ENCODE measurements at places on chromosomes 4 and X.

GRCh38 chrX:130109429-130110378 is 593 bp downstream of the ELF4 start:
- no peak for DNase-seq

- DNase-seq = no peak
Observed at GRCh38 chrX:3378156-3378555, 31.7 kb upstream of the MXRA5 start.

DNA sequence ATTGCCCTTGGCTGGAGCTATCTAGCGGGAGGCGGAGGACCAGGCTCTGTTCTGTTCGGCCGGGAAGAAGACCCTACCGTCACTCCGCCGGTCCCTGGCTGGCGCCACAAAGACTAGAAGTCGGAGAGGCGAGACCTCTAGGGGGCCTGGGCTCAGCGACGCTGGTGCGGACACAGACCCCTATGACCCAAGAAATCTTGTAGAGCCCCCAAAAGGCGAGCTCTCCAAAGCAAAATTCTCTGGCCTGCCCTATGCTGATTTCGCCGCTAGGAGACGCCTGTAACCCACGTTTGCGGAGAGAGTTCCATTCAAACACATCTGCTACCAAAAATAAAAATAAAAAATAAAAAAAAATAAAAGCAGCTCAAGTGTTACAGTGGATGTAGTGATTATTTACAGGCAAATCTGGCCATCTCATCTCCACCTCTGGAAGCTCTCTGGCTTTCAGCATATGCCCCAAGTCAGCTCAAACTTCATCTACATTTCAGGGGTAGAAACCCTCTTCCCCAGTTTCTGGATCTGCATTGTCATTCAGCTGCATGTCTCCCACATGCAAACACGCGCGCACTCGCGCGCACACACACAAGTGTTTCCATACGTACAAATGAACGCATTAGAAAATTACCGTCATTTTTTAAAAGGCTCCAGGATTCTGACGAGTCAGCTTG is 2.4 kb upstream of the PCDH10 start:
- DNase-seq = peak; percentile 92

DNA sequence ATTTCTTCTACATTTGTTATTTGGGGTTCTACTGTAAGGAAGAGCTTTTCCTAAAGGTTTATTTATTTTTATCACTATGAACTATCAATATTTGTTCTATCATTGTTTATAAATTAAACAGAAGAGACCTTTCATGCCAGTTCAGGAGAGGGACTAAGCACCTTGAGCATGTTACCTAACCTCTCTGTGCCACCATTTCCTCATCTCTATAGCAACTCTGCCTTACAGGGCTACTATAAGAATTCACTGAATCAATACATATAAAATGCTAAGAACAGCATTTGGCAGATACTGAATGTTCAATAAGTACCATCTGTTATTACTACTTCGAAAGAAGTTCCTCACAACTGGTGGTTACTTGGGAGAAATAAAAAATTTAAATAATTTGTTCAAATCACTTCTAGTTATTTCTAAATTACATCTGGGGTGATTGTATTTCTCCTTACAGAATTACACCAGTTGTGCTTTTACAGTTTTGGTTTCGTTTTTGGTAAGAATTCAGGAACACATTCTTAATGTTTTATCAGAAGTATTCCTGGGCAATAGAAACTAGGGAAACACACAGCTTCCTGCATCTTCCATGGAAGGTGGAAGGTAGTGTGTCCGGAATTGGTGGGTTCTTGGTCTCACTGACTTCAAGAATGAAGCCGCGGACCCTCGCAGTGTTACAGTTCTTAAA is 32.9 kb downstream of the EREG start:
- DNase-seq = no peak

- peak; percentile 90 for DNase-seq
Observed at GRCh38 chr4:128653527-128654444, 155.7 kb upstream of the JADE1 start.

GRCh38 chrX:131262738-131263679 is 26.1 kb downstream of the IGSF1 start:
- DNase-seq = peak; percentile 62
